ENCODE measurements at places on chromosomes 11 and 22.
A peak's percentile ranks its signal among the peaks of the same experiment; 100 is the strongest.

DNA sequence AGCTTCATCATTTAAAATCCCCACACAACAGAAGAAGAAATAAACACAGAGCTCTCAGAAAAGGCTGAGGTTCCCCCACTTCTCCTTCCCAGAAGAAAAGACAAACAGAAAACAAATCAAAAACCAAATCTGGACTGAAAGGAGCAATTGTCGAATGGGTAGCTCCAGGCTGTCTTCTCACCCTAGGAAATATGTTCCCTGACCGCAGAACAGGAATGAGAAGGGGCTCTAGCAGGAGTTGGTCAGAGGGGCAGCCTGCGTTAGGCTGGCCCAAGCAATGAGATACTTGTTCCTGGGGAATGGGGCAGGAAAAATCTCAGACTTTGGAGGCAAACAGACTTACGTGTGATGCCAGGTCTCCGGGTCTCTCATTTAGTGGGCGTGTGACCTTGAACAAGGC lies 562.6 kb upstream of the CADM1 start:
- DNase-seq: no peak

- no peak for DNase-seq
Observed at GRCh38 chr11:68137833-68138232, 16.6 kb upstream of the CHKA start.

DNA sequence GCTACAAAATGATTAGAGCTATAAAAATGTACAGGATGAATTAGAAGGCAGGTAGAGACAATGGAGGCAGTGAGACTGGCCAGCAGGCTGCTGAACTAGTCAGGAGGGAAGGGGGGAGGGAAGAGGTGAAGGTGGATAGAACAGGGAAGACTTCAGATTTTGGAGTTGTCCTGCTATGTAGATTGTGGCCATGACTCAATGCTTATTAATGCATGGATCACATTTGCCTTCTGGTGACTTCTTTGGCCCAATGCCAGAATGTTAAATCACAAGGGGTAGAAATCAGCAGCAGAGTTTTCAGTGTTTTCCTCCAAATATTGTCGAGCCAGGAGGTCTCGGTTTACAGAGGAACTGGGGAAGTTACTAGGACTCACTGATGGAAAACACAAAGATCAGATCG lies 346.6 kb downstream of the AASDHPPT start:
- DNase-seq: no peak

GRCh38 chr11:72984453-72985077 lies 157.6 kb downstream of the FCHSD2 start:
- no peak for DNase-seq

DNA sequence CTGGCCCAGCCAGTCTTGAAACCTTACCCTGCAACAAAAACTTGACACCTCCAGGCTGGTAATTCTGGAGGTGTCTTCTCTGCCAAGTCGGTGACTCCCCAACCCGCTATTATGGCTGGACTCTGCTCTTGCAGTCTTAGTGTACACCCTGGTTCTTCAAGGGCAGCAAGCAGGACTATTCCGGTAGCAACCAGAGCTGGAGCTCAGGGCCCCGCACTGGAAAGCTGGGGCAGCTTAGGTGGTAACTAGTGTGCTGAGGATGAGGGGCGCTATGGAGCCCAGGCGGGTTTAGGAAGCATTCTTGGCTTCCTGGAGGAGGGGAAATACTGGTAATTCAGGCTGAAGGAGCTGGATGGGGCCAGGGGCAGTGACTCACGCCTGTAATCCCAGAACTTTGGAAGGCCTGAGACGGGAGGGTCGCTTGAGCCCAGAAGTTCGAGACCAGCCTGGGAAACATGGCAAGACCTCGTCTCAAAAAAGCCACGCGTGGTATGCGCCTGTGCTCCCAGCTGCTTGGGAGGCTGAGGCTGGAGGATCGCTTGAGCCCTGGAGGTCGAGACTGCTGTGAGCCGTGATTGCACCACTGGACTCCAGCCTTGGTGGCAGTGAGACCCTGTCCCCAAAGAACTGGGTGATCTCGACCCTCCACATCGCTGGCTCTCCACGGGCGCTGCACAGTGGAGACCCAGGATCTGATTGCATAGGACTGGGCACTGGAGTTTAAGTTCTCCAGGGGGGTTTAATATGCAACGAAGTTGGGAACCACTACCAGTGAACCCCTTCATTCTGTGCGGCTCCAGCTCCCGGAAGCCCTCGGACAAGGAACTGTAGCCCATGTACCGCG lies 10.6 kb upstream of the AIFM3 start:
- no peak for DNase-seq

- DNase-seq: peak; percentile 20
Observed at GRCh38 chr22:23305922-23306374, 125.6 kb downstream of the BCR start.

GRCh38 chr22:46592390-46592872 lies 27.8 kb upstream of the GRAMD4 start:
- no peak for DNase-seq

DNA sequence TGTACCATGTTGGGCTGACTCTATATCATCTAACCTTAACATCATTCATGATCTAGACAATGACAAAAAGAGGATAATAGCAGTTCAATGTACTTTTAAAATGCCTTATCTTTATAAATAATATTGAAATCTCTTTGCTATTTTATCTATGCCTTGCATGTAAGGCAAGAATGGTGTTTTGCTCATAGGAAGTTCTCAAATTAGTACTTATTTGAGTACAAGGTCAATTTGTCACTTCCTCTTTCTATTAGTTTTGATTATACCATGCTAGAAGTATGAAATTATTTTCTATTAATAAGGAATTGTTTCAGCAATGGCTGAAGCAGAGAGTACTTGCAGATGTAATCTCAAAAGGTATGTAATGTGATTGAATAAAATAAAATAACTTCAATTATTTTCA lies 1285.4 kb upstream of the TENM4 start:
- DNase-seq: no peak

DNA sequence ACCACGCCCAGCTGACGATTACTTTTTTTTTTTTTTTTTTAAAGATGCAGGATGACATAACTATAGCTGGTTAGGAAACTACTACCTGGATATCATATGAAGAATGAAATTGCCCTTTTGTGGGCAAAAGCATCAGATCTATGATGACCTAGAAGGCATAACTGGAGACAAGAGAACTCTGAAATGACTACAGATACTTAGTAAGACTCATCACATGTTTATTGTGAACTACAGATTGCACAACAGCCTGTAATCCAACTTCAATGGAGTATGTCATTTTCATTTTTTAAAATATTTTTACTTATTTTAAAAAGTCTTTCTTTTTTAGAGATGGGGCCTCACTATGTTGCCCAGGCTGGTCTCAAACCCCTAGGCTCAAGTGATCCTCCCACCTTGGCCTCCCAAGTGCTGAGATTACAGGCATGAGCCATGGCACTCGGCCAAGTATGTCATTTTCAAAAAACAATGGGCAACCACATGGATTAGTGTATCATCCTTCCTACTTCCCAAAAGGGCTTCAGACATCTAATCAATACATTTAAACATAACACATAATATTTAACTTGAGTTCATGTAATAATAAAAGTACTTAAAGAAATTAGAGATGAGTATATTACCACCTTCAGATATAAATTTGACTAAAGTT lies 3.3 kb downstream of the MTMR2 start:
- DNase-seq: no peak

GRCh38 chr11:57514538-57515331 lies 767 bp downstream of the SLC43A1 start:
- no peak for DNase-seq

GRCh38 chr11:70070706-70071105 lies 7.4 kb upstream of the ANO1 start:
- DNase-seq: no peak

DNA sequence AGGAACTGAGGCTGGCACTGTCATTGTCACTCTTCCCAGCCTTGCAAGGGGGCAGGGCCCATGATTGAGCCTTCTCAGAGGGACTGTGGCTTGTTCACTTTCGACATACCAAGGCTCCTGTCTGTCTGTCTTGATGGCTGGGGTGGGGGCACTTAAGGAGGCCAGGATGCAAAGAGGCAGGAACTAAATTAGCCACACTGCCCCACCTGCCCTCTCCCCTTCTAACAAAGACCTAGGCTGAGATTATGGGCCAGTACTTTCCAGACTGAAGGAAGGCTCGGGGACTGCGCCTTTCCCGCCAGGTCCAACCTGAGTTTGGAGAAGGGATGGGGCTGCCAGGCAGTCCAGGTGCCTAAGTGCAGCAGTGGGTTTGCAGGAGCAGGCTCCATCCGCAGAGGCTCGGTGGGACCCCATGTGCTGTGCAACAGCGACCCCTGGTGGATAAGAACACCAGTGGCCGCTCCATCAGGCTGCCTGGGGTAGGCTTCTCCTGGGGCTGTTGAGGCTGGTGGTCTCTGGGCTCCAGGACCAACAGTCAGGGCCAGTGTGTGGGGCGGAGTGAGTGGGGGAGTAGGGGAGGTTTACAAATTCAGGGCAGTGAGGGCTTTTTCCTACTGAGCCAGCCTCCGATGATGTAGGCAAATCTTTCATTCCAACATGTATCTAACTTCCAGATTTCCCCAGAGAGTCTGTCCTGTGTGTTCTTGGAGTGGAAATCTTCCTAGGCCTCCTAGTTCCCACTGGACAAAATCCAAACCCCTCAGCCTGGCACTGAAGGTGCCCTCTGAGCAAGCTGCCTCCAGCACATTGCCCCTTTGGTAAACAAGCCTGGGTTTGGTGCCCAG lies 93.9 kb downstream of the INSC start:
- DNase-seq: peak; percentile 37

DNA sequence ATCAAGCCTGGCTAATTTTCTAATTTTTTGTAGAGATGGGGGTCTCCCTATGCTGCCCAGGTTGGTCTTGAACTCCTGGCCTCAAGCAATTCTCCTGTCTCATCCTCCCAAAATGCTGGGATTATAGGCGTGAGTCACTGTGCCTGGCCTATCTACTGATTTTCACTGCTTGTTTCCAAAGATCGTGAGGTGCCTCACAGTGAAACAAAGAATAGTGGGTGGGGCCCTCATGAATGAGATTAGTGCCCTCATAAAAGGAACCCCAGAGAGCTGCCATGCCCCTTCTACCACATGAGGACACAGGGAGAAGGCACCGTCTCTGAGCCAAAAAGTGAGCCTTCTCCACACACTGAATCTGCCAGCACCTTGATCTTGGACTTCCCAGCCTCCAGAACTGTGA lies 23.5 kb downstream of the TMEM184B start:
- no peak for DNase-seq

DNA sequence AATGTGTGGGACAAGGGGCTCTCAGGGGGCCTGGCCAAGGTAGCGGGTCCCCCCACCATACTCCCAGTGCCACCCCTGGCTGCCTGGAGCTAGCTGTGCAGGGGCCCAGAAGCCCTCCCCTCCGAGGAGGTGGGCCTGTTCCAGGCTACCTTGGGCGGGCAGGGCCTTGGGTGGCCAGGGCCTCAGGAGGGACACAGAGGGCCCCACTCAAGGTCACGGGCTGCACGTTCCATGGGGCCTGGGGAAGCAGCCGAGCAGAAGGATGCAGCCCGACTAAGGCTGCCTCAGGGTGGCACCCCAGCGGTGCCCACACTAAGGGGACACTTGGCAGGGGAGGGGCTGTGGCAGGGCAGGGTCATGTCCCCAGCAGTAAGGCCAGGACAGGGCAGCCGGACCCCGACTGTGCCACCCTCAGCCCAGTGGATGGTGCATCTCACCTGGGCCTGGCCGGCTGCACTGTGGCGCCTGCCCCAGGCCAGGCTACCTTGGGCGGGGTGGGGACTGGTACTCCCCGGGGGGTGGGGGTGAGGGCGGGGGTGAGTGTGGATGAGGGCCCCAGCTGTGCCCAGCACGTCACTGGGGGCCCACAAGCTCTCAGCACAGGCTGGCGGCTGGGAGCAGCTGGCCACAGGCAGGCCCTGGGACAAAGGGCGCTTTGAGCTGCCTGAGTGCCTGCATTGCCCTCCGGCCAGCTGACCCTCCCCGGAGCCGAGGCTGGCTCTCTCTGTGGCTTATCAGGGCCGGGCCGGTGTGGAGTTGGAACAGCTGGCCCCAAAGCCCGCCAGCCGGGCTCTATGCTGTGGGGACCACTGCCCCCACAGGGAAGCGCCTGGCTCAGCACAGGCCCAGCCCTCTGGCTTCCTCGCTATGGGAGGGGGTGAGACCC lies 117.1 kb downstream of the KCNQ1 start:
- no peak for DNase-seq

- DNase-seq: no peak
Observed at GRCh38 chr11:68987211-68987610, 6.4 kb upstream of the MRGPRD start.

DNA sequence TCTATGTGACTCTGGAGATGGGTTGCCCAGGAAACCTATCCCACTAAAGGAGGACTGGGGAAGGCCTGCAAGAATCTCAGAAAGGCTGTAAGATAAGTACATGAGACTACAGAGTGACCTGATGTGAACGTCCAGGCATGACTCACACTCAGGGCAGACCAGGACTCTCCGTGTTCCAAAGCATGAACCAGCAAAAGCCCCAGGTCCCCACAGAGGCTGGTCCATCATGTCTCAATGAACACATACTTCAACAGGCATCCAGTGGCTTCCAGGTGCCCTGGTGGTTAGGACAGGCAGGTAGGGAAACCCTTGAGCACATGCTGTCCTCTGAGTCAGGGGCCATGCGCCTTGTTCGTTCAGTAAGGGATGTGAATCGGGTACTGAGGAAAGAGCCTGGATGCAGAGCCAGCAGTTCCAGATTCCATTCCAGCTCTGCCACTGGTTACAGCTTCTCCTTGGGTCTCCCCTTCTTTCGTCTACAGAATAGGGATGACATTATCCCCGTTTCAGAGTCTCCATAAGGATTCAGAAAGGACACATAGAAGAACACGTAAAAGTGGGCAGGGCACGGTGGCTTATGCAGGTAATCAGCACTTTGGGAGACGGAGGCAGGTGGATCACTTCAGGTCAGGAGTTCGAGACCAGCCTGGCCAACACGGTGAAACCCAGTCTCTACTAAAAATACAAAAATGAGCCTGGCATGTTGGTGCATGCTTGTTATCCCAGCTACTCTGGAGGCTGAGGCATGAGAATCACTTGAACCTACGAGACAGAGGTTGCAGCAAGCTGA lies 129.0 kb upstream of the TEAD1 start:
- no peak for DNase-seq

DNA sequence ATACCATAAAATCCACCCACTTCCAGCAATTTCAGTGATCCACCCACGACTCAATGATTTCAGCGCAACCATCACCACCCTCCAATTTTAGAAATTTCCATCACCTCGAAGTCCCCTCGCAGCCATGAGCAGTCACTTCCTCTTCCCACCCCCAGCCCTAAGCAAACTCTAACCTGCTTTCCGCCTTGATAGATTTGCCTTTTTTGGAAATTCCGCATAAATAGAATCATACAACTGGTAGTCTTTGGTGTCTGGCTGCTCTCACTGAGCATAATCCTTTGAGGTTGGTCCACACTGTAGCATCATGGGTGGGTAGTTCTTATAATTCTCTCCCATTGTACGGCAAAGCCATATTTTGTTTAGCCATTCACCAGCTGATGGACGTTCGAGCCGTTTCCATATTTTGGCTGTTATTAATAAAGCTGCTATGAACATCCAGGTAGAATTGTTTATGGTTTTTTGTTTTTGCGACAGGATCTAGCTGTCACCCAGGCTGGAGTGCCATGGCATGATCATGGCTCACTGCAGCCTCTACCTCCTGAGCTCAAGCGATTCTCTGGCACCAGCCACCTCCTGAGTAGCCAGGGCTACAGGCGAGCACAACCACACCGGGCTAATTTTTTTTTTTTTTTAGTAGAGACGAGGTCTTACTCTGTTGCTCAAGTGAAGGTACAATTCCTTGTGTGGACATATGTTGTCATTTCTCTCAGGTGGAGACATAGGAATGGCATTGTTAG lies 16.0 kb downstream of the PIM3 start:
- DNase-seq: no peak

- DNase-seq: no peak
Observed at GRCh38 chr11:34335801-34336200, 22.0 kb downstream of the ABTB2 start.

GRCh38 chr11:131234221-131234620 lies 136.2 kb upstream of the NTM start:
- no peak for DNase-seq

- DNase-seq: no peak
Observed at GRCh38 chr22:33038836-33039235, 19.3 kb downstream of the SYN3 start.
